ENCODE measurements at places on chromosomes 3 and 15.
A peak's percentile ranks its signal among the peaks of the same experiment; 100 is the strongest.

GRCh38 chr15:56774356-56774755 is 41.0 kb upstream of the ZNF280D start:
- DNase-seq = no peak

GRCh38 chr3:64814351-64814750 is 126.6 kb upstream of the ADAMTS9 start:
- no peak for DNase-seq

- DNase-seq = no peak
Measured at GRCh38 chr15:101168898-101169494, 82.9 kb downstream of the CHSY1 start.

DNA sequence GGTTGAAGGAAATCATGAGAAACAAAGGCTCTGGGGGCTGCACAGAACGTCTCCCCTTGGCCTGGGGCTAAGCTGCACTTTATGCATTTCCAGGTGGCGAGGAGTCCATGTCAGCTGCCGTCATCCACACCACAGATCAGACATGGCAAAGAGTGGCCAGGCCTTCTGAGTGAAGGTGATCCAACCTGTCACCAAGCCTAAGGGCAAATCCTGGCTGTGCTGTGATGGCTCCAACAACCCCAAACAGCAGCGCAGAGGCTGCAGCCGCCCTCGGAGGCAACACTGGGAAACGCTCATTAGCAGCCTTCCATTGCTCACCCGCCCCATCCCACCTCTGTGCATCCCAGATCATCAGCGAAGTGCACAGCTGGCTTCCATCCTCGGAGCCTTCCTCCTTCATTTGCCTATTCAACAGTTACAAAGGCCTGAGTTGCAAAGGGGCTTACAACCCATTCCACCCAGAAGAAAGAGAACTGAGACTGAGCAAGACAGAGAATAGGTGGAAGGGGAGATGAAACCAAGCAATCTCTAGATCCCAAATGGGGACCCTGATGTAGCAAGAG is 55.7 kb downstream of the SRGAP3 start:
- DNase-seq = no peak

DNA sequence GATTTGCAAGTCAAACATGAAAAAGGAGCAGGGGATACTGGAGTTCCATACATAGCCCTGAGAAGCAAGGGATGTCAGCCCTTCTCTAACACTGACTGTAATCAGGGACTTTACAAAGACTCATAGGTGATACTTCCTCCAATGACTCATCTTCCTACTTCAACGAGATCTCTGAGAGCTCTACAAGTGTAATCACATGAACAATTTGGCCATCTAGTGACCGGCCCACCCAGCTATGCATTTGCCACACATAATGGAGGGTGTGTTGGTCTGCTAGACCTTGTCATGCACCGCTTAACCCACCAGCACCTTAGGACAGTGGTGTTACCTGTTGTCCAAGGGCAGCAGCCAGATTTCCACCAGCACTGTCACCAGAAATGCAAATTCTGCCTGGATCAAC is 75.3 kb downstream of the NCEH1 start:
- DNase-seq = no peak

GRCh38 chr3:195578565-195578964 is 5.2 kb downstream of the APOD start:
- DNase-seq = no peak

- no peak for DNase-seq
Measured at GRCh38 chr15:26144836-26145235, 281.7 kb upstream of the ATP10A start.

DNA sequence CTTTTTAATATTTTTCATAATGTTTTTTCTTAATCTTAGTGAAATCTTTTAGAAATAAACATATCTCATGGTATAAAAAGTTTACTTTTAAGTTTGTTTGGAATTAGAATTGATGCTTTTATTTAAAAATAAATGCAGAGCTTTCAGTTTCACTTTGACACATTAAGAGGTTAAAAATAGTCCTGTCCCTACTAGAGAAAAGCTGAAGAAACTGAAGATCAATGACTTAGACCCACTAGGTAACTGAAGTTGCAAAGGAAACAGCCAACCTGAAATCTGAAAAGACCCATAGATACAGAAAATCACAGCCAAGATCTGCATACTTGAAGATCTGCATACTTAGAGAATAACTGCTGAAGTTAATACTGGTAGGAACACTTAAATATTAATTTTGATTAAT is 237.6 kb downstream of the RAP2B start:
- DNase-seq = no peak

DNA sequence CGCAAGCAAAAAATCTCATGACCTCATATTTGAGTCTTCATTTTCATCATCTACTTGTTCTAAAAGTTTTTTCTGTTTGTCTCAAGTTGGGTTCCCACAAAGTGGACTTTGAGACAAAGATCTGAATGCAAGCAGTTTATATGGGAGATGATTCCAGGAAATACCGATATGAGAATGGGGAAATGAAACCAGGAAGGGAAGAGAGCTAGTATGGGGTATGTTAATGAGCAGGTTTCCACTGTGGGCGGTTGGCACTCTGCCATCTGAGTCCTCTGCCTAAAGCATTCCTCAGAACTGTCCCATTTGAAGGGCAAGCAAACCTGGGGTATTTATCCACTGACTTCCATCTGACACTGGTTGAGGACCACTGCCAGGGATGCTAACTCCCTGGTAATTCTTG is 8.8 kb downstream of the ADPRH start:
- no peak for DNase-seq

GRCh38 chr3:36777424-36778218 is 13.3 kb upstream of the DCLK3 start:
- no peak for DNase-seq

- peak; percentile 65 for DNase-seq
Measured at GRCh38 chr3:183584246-183584913, 28.9 kb upstream of the KLHL6 start.

GRCh38 chr3:35500641-35501350 is 138.5 kb upstream of the ARPP21 start:
- no peak for DNase-seq
